ENCODE measurements at places on chromosomes 7 and 10.

- peak; percentile 60 for DNase-seq
Observed at GRCh38 chr10:84267503-84268126, 22.8 kb downstream of the RGR start.

DNA sequence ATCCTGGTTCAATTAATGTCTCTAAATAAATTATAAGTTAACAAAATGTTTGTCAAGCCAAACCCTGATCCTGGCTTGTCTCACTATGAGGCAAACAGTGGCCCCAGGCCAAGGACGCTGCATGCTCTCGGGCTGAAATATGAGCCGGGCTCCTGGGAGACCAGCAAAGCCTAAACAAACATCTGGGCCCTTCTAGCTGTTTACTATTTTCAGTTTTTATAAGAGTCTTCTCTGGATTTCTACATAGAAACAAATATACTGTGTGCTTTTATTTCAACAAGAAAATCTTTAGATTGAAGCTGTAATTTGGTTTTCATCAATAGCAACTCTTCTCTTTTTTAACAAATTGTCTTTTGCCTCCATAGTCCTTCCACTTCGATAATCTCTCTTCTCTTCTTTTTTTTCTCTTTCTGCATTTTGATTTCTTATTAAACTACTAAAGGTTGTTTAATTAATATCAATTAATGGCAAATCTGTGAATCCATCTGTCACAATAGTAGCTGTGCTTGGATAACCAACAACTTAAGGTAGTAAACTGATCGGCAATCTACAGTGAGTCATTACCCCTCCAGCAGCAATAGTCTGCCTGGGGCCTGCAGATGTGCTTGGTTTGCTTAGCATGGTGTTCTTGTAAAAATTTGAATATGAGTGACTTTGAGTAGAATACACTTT lies 83.3 kb upstream of the DNAJC1 start:
- peak; percentile 61 for DNase-seq

DNA sequence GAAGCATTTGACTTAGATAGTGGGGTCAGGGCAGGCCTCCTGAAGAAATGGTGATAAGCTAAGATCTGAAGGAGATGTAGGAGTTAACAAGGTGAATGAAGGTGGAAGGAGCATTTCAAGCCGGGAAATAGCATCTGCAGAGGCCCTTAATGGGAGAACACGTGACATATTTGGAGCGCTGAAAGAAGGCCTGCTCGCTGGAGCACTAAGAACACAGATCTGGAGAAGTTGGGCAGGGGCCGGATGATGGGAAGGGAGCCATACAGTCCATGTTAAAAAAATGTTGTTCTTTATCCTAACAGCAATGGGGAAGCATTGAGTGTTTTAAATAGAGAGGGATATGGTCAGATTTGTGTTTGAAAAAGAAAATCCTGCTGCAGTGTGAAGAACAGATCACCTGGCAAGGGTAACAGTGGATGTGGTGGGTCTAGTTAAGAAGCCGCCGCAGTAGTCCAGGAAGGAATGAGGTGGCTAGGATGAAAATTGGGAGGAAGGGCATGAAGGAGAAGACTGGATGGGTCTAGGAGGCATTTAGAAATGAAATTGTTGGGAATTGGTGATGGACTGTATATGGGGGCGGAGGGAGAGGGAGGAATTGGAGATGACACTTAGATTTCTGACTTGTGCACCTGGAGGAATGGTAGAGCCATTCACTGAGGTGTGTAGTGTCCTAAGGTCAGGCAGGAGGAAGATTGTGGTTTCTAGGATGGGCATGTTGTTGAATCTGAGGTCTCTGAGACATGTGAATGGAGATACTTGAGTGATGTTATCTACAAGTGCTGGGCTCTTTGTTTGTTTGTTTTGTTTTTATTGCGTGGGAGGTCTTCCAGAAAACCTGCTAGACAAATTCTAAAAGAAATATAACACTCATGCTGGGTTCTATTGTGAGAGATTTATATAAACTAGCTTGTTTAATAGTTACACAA lies 58.4 kb downstream of the MET start:
- DNase-seq = no peak

DNA sequence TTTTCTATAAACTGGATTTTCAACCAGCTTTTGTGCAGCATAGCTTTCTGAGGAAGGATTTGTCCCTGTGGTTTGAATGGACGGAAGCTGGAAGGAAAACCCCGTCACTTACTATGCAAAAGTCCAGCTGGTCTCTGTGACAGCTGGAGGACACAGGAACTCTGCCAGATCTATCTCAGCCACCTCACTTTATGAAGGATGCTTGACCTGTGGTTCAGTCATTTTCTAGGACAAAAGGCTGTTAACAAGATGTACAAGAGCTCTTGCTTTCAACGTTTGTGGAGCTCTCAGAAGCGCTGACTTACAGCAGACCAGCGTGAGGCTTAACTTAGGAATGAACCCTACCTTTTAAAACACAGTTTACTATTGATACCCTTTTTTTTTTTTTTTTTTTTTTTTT lies 90.8 kb downstream of the CREM start:
- DNase-seq = no peak

DNA sequence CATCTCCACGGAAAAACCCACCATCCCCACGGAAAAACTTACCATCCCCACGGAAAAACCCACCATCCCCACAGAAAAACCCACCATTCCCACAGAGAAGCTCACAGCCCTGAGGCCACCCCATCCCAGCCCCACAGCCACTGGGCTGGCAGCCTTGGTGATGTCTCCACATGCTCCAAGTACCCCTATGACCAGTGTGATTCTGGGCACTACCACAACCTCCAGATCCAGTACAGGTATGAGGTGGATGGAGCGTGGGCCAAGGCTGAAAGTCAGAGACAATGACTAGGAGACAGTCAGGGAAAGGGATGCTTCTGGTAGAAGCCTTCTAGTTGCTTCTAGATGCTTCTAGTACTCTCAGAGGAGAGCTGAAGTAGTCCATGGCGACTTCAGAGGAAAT lies 19.6 kb downstream of the ZAN start:
- no peak for DNase-seq

GRCh38 chr10:35579726-35580422 lies 25.3 kb upstream of the GJD4 start:
- no peak for DNase-seq

DNA sequence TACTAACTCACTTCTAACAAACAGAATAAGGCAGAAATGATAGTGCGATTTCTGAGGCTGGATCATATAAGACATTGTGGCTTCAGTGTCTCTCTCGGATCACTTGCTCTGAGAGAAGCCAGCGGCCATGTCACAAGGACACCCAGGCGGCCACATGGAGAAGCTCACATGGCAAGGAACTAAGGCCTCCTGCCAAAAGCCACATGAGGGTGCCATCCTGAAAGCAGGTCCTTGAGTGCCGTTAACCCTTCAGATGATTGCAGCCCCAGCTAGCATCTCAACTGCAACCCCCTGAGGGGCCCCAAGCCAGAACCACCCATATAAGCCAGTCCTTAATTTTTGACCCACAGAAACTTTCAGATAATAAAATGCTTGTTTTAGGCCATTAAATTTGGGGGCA lies 6.9 kb upstream of the VDAC2 start:
- no peak for DNase-seq

DNA sequence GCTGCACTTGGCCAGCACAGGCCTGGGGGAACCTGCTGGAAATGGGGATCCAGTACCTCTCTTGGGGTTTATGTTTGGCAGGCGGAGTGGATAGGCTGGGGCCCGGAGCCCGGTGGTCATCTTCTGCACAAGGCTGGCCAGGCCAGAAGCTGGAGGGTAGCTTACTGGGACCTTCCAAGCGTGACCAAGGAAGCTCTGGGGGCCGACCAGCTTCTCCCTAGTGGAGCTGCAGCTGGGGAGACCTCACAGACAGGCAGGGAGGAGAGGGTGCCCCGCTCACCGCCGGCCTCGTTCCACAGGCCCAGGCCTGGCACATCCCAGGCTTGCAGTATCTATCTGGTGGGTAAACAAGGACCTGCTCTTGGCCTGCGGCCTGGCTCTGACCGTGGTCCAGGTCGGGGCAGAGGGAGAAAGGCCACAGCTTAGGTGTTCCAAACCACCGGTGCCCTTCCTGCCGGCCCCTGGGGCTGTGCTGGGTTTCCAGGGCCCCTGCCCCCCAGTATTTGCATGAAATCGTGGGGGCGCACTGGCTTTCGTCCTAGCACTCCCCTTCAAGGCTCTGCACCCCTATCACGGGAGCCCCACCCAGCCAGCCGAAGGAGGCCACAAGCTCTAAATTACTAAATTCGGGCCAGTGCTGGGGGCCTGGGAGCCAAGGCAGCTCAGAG lies 1.5 kb upstream of the ELFN1 start:
- DNase-seq = no peak

- DNase-seq = no peak
Observed at GRCh38 chr7:134926396-134926795, 59.9 kb upstream of the AGBL3 start.

DNA sequence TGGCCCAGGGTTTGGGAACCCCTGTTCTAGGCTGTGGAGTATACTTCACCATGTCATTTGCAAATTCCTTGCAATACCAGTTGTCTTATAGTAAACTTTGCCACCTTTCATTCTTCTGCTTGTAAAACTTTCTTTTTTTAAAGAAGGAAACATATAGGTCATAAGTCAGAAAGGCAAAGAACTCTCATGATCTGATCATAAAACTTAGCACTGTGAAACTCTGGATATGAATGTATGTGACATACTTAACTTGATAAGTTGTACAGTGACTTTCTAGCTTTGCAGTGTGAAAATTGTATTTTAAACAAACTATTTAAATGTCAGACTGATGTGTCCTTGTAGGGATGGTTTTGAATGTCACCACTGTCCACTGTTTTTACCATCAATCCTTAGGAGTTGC lies 31.0 kb upstream of the SAMD9L start:
- no peak for DNase-seq

- DNase-seq = no peak
Observed at GRCh38 chr7:5586279-5586962, 162.8 kb upstream of the TNRC18 start.

GRCh38 chr7:128100949-128101713 lies 69.9 kb upstream of the LRRC4 start:
- no peak for DNase-seq

DNA sequence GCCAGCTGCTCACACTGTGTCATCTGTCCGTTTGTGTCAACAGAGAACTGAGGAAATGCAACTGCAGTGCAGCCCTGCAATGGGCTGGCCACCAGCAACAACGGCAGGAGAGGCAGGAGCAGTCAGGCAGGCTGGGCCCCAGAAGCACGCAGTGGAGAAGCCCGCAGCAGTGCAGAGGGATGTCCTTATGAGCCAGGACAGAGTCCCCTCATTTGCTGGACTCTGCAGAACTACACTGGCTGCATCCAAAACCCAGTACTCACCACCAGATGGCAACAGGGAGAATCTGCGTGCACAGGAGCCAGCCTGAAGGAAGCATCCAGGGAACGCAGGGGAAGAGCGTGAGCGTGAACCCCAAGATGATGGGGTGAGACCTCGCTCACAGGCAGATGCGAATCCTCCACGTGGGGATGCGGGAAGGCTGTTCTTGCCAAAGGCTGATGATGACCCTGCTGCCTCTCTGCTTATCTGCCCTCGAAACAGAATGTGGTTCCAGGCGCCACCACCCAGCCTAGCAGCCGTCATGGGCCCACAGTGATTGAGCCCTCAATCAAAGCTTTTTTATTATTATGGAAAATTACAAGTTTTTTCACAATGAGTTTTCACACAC lies 232.1 kb downstream of the PTPRN2 start:
- DNase-seq = no peak

DNA sequence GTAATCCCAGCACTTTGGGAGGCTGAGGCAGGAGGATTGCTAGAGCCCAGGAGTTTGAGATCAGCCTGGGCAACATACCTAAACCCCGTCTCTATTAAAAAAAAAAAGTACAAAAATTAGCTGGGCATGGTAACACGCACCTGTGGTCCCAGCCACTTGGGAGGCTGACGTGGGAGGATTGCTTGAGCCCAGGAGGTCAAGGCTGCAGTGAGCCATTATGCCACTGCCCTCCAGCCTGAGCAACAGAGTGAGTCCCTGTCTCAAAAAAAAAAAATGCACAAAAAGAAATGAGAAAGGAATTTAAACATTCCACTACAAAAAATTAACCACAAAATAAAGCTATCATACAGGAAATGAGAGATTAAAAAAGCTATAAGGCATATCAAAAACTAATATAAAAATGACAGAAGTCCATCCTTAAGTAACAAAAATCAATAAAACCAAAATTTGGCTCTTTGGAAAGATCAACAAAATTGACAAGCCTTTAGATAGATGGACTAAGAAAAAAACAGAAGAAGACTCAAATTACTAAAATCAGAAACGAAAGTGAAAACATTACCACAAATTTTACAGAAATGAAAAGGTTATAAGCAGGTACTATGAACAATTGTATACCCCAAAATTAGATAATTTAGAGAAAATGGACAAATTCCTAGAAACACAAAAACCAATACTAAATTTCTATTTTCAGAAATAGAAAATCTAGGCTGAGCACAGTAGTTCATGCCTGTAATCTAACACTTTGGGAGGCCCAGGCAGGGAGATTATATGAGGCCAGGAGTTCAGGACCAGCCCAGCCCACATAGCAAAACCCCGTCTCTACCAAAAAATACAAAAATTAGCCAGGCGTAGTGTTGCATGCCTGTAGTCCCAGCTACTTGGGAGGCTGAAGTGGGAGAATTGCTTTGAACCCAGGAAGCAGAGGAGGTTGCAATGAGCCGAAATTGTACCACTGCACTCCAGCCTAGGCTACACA lies 42.4 kb upstream of the NANOS1 start:
- DNase-seq = no peak

GRCh38 chr7:6179620-6180343 lies 92.6 kb downstream of the CYTH3 start:
- no peak for DNase-seq

DNA sequence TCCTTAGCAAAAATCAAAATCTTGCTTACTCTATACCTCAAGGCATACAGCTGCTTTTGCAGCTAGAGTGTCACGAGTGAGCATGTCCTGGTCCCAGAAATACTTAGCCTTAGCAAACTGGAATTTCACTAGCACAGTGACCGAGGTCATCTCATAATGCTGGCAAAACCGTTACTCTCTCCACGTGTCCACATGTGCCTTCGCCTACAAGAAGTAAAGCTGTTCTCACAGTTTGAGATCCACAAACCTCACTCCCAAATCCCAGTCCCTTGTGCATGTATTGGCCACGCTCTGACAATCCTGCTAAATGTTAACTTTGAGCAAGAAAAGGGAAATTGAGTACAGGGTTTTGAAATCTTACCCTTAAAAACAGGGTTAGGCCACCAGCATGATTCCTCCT lies 111.0 kb upstream of the PLXDC2 start:
- DNase-seq = no peak

DNA sequence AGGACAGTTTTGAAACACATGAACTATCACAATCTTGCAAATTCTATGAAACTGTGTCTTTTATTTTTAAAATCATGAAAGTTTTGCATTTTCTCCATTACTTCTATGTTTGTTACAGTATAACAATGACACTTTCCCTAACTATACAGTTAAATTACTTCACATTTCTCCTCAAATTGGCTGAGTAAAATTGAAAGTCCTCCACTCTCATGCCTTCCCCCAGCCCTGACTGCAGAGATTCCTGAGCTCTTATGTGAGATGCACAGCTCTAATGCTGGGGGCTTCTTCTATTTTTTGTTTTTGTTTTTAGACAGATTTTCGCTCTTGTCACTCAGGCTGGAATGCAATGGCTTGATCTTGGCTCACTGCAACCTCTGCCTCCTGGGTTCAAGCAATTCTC lies 22.7 kb upstream of the MAP3K8 start:
- DNase-seq = no peak

- DNase-seq = no peak
Observed at GRCh38 chr10:43680035-43680434, 31.4 kb upstream of the ZNF32 start.
